ENCODE measurements at places on chromosomes 3 and 15. TPM values are rescaled to one million over a fixed set of nuclear protein-coding genes. Genes with fewer than 3 reads are reported as not detected.

Gene UROC1
- not detected for total RNA-seq

Gene GATA2
- total RNA-seq, result 0.17 TPM

Gene SAMD7
- total RNA-seq, result not detected

Gene NOX5
- not detected for total RNA-seq

Gene MAPKAPK3
- total RNA-seq, result 99.8 TPM

Gene CFAP91
- not detected for total RNA-seq

DNA sequence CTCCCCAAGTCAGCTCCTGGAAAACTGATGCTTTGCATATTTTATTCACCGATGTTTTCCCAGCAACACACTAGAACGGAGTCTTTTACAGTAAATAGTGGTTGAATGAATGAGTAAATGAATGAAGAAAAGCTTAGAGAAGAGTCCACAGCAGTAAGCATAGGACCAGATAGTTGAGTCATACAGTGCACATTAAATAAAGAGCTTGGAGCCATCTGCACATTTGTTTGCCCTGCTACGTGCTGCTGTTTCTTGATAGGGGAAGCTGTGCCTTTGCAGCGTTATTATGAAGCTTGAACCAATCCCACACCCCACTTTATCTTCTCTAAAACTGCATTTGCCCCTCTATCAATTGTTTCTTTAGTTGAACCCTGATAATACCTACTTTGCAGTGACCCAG is 1.2 kb downstream of the FAM98B start:
- ATAC-seq, result peak; percentile 15

DNA sequence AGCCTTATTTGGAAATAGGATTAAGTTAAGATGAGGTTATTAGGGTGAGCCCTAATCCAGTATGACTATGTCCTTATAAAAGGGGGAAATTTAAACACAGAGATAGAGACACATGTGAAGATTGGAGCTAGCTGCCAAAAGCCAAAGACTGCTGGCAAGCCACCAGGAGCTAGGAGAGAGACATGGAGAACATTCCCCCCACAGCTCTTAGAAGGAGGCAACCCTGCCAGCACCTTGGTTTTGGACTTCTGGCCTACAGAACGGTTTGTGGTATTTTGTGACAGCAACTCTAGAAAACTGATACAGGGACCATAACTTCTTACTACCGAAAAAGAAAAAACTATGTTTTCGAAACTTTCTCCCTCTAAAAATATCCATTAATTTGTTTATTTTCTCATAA is 245.3 kb upstream of the RARB start:
- ATAC-seq, result no peak

GRCh38 chr3:194103983-194104751 is 31.8 kb upstream of the HES1 start:
- no peak for ATAC-seq

DNA sequence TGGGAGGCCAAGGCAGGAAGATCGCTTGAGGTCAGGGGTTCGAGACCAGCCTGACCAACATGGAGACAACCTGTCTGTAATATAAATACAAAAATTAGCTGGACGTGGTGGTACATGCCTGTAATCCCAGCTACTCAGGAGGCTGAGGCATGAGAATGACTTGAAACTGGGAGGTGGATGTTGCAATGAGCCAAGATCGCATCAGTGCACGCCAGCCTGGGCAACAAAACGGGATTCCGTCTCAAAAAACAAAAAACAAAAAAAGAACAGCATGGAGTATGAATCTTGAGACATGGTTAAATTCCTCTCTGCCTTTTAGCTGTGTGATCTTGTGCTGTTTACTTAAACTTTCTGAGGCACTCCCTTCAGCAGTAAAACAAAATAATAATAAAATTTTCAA is 244.9 kb downstream of the FGF12 start:
- ATAC-seq, result no peak

- ATAC-seq, result no peak
Observed at GRCh38 chr3:48190911-48191310, 2.7 kb upstream of the CDC25A start.

- no peak for ATAC-seq
Observed at GRCh38 chr3:122132949-122133540, 50.4 kb upstream of the CASR start.
